Activated B cell treated with CpG ODN at 0.5 μM for 24 hours (primary cell): ENCODE measurements at places on chromosomes 6 and 20. TPM values are rescaled to one million over a fixed set of nuclear protein-coding genes. Genes with fewer than 3 reads are reported as not detected.

GRCh38 chr6:105487040-105487790, 84.3 kb upstream of the PREP start:
- peaks cover 2% of the 10 kb centered on the region for H3K4me1 ChIP-seq
- no peak overlapping the region for H3K4me3 ChIP-seq
- H3K27ac ChIP-seq, result no peak overlapping the region
- DNase-seq, result no peak

Gene TTBK1
- total RNA-seq, result 0.02 and 0.13 TPM in 2 replicates

GRCh38 chr20:24443436-24443835, 26.0 kb upstream of the SYNDIG1 start:
- H3K27me3 ChIP-seq, result no peaks in the 10 kb centered on the region
- DNase-seq, result no peak
- H3K4me1 ChIP-seq, result no peaks in the 10 kb centered on the region
- no peak overlapping the region for H3K4me3 ChIP-seq
- no peak overlapping the region for H3K27ac ChIP-seq
- no peaks in the 10 kb centered on the region for H3K36me3 ChIP-seq

DNA sequence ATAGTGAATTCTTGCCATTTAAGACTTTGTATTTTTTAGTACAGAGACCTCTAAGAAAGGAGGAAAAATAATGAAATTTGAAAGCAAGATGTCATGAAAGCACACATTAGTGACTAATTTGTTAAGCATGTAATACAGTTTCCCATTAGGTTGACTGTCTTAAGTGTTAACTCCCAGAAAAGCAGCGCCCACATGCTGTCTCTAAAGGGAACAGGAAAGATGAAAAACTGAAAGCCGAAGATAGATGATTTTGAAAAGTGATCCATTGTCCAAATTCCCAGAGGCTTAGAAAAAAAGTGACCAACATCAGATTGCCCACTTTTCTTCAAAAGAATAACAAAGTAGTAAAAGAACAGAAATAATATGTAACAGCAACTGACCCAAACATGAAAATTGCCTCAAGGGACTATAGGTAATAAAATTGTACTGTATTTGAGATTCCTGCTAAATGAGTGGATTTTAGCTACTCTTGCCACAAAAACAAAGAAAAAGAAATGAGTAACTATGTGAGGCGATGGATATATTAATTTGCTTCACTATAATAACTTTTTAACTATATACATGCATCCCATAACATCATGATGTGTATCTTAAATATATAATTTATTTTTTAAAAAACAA, 83.2 kb upstream of the OGFRL1 start:
- H3K36me3 ChIP-seq, result no peaks in the 10 kb centered on the region
- no peak overlapping the region for H3K27ac ChIP-seq
- DNase-seq, result no peak
- H3K27me3 ChIP-seq, result peaks cover 3% of the 10 kb centered on the region
- H3K4me1 ChIP-seq, result no peaks in the 10 kb centered on the region
